ENCODE measurements at places on chromosomes 6 and 20. TPM values are rescaled to one million over a fixed set of nuclear protein-coding genes. Genes with fewer than 3 reads are reported as not detected.
A peak's percentile ranks its signal among the peaks of the same experiment; 100 is the strongest.

DNA sequence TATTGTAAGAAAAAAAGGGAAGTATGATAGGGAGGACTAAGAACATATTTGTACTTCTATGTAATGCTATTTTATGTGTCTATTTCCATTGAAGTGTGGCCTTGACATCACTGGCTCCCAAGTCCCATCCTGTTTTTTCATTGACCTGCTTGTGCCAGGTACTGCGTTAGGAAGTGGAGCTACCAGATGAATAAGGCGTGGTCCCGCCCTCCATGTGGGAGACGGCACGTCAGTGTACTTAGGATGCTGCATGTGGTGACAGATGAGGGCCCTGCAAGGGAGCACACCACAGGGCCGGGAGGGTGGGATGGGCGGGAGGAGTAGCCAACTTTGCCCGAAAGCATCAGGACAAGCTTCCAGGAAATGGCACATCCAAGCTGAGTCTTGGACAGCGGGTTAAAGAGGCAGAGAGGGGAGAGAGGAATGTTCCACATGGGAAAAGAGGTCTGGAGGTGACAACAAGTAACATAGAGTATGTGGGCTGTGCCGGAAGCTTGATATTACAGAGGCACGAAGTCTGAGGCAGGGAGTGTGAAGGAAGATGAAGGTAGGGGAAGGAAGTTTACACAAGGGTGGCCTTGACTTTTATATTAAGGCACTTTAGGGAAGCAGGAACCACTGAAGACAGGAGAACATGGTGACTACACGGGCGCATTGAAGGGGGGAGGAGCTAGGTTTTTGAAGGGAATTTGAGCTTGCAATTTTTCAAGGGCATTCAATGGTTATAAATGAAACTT is 140.6 kb downstream of the MTHFD1L start:
- no peak overlapping the region for H3K27ac ChIP-seq
- H3K4me3 ChIP-seq = no peak overlapping the region
- H3K27me3 ChIP-seq = no peaks in the 10 kb centered on the region

DNA sequence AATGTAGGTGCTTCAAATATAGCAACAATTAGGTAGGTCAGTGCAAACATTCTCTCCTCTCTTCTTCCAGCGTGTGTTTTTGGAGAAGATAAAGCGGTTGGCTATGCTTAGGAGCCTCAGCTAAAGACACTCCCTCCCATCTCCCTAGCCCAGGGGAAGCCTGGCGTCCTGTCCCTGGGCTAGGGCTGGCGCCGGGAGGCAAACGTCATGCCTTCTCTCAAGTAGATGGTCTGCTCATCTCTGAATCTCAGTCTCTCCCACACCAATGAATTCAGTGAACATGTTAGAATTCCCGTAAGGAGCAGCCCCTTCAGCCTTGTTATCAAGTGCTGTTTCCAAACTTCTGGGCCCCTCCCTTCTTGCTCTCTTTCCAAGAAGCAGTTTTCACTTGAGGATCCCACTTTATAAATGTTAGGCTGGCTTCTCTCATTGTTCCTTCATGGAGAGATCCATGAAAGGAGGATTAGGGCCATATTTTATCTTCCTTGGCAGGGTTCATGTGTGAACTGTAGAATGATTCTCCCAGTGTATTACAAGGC is 142.8 kb downstream of the CLIC5 start:
- H3K4me1 ChIP-seq = no peaks in the 10 kb centered on the region
- no peak overlapping the region for H3K4me3 ChIP-seq
- no peak for DNase-seq
- H3K27me3 ChIP-seq = peaks cover 6% of the 10 kb centered on the region

DNA sequence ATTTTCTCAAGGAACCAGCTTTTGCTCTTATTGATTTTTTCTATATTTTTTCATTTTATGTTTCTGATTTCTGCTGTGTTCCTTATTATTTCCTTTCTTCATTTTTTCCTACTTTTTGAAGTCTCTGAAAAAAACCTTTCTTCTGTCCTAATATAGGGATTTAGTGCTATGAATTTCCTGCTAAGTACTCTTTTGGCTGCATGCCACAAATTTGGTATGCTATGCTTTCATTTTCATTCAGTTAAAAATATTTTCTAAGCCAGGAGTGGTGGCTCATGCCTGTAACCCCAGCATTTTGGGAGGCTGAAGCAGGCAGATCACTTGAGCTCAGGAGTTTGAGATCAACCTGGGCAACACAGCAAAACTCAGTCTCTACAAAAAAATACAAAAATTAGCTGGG is 30.6 kb downstream of the SIRPD start:
- H3K27me3 ChIP-seq = no peaks in the 10 kb centered on the region
- H3K36me3 ChIP-seq = no peaks in the 10 kb centered on the region
- no peaks in the 10 kb centered on the region for H3K4me1 ChIP-seq
- H3K27ac ChIP-seq = no peak overlapping the region

Gene PLCB4
- 38.9 TPM for total RNA-seq

Gene OR2H1
- not detected for total RNA-seq

- no peaks in the 10 kb centered on the region for H3K4me1 ChIP-seq
- peak overlapping the region; percentile 3 for H3K4me3 ChIP-seq
- DNase-seq = peak; percentile 23
Measured at GRCh38 chr6:7615611-7616383, 25.8 kb downstream of the SNRNP48 start.

Gene SPDEF
- total RNA-seq = 0.14 TPM

GRCh38 chr20:11979306-11979990 is 61.8 kb downstream of the BTBD3 start:
- no peak overlapping the region for H3K27ac ChIP-seq
- DNase-seq = no peak
- H3K4me3 ChIP-seq = no peak overlapping the region
- no peaks in the 10 kb centered on the region for H3K36me3 ChIP-seq
- no peaks in the 10 kb centered on the region for H3K27me3 ChIP-seq

GRCh38 chr20:61191096-61191495 is 61.0 kb upstream of the CDH4 start:
- no peaks in the 10 kb centered on the region for H3K27me3 ChIP-seq
- H3K4me3 ChIP-seq = no peak overlapping the region
- no peaks in the 10 kb centered on the region for H3K36me3 ChIP-seq
- H3K4me1 ChIP-seq = peaks cover 15% of the 10 kb centered on the region

Gene RFX6
- total RNA-seq = not detected

DNA sequence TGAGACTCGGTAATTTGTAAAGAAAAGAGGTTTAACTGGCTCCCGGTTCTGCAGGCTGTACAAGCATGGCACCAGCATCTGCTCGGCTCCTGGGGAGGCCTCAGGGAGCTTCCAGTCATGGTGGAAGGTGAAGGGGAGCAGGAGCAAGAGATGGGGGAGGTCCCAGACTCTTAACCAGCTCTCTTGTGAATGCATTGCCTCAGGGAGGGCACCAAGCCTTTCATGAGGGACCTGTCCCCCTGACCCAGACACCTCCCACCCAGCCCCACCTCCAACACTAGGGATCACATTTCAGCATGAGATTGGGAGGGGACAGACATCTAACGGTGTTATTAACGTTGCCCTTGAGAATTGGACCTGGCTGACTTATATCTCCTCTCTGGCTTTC is 68.6 kb downstream of the PTPN1 start:
- no peak overlapping the region for H3K4me3 ChIP-seq
- no peak for DNase-seq
- no peak overlapping the region for H3K27ac ChIP-seq
- H3K27me3 ChIP-seq = no peaks in the 10 kb centered on the region

Gene UBD
- 13.2 TPM for total RNA-seq

GRCh38 chr6:128731249-128732165 is 151.4 kb upstream of the LAMA2 start:
- no peaks in the 10 kb centered on the region for H3K27me3 ChIP-seq
- H3K4me1 ChIP-seq = no peaks in the 10 kb centered on the region
- no peak overlapping the region for H3K4me3 ChIP-seq
- no peak overlapping the region for H3K27ac ChIP-seq
- DNase-seq = peak; percentile 26

DNA sequence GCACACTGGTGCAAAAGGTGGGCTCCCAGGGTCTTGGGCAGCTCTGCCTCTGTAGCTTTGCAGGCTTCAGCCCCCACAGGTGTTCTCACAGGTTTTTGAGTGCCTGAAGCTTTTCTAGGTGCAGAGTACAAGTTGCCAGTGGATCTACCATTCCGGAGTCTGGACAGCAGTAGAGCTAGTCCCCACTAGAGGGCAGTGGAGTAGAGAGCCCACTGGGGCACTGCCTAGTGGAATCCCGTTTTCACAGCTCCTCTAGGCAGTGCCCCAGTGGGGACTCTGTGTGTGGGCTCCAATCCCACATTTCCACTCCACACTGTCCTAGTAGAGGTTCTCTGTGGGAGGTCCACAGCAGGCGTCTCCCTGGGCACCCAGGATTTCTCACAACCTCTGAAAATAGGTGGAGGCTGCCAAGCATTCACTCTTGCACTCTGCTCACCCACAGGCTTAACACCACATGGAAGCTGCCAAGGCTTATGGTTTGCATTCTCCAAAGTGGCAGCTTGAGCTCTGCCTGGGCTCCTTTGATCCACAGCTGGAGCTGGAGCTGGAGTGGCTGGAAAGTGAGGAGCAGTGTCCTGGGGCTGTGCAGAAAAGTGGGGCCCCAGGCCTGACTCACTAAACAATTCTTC is 86.3 kb upstream of the PROKR2 start:
- no peak overlapping the region for H3K27ac ChIP-seq
- H3K27me3 ChIP-seq = no peaks in the 10 kb centered on the region
- H3K4me3 ChIP-seq = no peak overlapping the region
- DNase-seq = no peak

Gene MDFI
- total RNA-seq = 144 TPM

DNA sequence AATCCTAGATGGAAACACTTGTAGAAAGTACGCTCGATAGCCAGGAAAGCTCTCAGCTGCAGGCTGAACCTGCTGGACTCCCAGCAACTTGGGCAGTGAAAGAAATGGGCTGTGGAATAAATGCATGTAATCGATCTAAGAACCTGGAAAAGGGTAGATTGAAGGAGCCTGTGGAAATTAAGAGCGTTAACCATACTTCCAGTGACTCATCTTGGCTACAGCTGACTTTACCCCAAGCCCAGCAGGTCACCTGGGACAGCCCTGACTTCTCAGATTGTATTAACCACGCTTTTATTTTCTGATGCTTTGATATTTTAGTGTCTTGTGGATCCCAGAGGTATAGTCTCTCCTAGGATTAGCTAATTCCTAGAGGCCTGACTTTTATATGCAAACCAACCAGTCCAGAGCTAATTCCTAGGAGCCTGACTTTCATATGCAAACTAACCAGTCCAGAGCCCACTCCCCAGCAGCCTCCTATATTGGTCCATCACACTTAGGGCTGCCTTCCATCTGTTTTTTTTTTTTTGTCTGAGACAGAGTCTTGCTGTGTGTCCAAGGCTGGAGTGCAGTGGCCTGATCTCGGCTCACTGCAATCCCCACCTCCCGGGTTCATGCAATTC is 86.3 kb downstream of the GMPR start:
- H3K4me1 ChIP-seq = peaks cover 43% of the 10 kb centered on the region
- DNase-seq = peak; percentile 50
- no peaks in the 10 kb centered on the region for H3K36me3 ChIP-seq
- H3K4me3 ChIP-seq = no peak overlapping the region

DNA sequence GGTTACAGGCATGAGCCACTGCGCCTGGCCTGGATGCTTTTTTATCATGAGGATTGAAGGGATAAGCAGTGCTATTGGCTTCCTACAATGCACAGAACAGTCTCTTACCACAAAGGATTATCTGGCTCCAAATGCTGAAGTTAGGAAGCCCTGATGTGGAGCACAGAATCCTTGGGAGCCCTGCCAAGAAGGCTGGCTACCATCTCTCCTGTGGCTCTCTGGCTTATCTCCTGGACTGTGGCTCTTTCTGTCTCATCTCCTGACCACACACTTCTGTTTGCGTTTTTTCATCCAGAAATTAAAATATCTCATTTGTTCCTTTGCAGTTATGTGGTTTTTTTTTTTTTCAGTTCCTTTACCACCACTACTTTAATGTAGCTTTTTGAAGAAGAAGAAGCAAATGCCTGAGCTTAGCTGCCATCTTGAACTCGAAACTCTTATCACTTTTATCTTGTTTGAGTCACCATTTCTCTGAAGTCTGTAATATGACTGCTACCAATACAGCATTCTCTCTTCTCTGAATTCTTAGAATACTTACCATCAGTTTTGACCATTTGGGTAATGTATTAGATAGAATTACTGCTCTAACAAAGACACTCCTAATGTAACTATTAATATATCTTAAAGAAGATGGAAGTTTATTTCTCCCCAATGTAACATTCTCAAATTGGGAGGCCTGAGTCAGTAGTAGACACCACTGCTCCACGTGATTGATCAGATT is 1044.7 kb downstream of the KIF16B start:
- no peaks in the 10 kb centered on the region for H3K36me3 ChIP-seq
- no peaks in the 10 kb centered on the region for H3K4me1 ChIP-seq
- peak; percentile 10 for DNase-seq

Gene BCL2L1
- 103 TPM for total RNA-seq

- no peak overlapping the region for H3K27ac ChIP-seq
- H3K4me1 ChIP-seq = no peaks in the 10 kb centered on the region
- H3K36me3 ChIP-seq = no peaks in the 10 kb centered on the region
- no peak overlapping the region for H3K4me3 ChIP-seq
- H3K27me3 ChIP-seq = no peaks in the 10 kb centered on the region
Measured at GRCh38 chr6:47473791-47474346, 3.7 kb upstream of the CD2AP start.

- H3K36me3 ChIP-seq = no peaks in the 10 kb centered on the region
- no peaks in the 10 kb centered on the region for H3K27me3 ChIP-seq
- H3K27ac ChIP-seq = no peak overlapping the region
- no peaks in the 10 kb centered on the region for H3K4me1 ChIP-seq
- H3K4me3 ChIP-seq = no peak overlapping the region
Measured at GRCh38 chr6:79984261-79984660, 20.2 kb upstream of the TTK start.

Gene STMND1
- 0.16 TPM for total RNA-seq

- no peak overlapping the region for H3K4me3 ChIP-seq
- no peak for DNase-seq
- H3K4me1 ChIP-seq = peaks cover 8% of the 10 kb centered on the region
- no peak overlapping the region for H3K27ac ChIP-seq
Measured at GRCh38 chr6:111456208-111456607, 26.8 kb downstream of the REV3L start.

DNA sequence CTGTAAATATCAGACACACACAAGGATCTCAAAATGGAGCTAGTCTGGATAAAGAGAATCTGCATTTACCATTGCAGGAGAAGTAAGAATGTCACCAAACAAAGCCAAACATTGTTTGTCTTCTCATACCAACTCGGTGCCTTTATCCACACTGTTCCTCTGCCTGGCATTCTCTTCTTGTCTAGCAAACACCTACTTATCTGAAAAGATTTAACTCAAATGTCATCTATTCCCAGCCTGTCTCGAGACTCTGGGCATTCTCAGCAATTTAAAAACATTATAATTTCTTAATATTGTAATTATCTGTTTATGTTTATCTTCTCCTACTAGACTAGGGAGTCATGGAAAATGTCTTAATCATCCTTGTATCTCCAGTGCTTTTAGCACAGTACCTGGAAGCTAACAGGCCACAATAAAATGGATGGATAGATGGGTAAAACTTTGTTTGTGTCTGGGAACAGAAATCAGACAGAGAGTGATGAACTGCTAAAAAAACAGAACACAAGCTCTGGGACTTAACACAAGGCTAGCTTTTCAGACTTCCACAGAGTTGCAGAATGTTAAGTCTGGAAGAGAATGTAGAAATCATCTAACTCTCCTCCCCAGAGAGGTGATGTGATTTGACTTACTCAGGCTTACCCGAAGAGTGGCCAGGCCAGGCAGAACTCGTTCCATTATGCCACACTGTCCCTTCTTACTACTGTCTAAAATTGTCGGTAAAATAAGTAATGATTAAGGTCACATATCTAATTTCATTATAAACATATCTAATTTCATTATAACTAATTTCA is 42.3 kb upstream of the FAM83C start:
- H3K27me3 ChIP-seq = no peaks in the 10 kb centered on the region
- H3K4me1 ChIP-seq = peaks cover 9% of the 10 kb centered on the region
- H3K27ac ChIP-seq = no peak overlapping the region
- no peaks in the 10 kb centered on the region for H3K36me3 ChIP-seq
- no peak for DNase-seq

- DNase-seq = peak; percentile 16
- no peaks in the 10 kb centered on the region for H3K27me3 ChIP-seq
- H3K4me1 ChIP-seq = peaks cover 4% of the 10 kb centered on the region
- H3K36me3 ChIP-seq = peaks cover 8% of the 10 kb centered on the region
Measured at GRCh38 chr6:135440087-135440792, 57.3 kb downstream of the AHI1 start.

All from astrocyte (in vitro differentiated cells and primary cell).